ENCODE measurements at places on chromosomes 2 and 18.

DNA sequence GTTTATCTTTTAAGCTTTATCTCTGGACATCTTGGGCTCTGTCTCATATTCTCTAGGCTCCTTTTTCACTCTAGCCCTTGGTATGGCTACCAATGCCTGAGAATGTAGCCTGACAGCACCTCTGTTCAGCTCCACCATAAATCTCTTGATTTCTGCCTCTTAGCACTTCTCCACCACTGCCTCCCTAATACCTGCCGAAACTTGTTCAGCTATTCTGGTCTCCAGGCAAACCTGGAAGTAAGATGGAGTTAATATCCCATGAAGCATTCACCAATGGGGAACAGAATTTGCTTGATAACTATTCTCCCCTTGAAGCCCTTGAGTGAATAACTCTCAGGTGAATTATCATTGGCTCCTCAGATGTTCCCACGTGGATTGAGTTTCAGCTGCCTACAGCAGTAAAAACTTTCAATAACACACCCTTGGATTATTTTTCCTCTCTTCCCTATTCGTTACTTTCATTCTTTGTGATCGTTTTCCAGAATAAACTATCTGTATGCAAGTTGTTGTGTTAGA, 145.6 kb downstream of the EVA1A start:
- ATAC-seq = no peak

DNA sequence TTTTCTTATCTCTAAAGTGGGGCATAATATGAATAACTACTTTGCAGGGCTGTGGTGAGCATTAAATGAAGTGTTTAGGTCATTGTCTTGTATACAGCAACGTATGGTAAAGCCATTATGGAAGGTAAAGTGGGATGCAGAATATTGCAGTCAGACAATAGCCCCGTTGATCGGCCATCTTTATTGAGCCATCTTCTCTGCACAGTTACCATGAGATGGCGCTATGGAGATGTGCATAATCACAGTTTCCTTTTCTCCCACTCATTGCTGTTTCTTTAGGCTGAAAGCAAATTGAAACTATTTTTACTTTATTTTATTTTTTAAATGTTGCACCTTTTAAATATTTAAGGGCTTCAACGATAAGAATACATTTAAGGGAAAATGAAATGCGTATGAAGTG, 108.9 kb downstream of the THSD7B start:
- no peak for ATAC-seq

DNA sequence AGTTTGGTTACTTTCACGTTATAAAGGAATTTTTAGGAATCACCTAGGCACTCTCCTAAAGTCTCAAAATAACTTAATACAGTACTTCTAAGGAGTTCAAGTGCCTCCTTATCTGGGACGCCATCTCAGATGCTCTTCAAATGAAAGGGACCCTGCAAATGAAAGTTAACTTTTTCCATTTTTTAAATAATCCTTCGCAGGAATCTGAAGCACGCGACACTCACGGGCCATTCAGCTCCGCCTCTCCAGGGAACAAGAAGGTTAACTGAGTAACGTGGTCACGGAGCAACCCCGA, 537 bp upstream of the ZC3H15 start:
- ATAC-seq = no peak

DNA sequence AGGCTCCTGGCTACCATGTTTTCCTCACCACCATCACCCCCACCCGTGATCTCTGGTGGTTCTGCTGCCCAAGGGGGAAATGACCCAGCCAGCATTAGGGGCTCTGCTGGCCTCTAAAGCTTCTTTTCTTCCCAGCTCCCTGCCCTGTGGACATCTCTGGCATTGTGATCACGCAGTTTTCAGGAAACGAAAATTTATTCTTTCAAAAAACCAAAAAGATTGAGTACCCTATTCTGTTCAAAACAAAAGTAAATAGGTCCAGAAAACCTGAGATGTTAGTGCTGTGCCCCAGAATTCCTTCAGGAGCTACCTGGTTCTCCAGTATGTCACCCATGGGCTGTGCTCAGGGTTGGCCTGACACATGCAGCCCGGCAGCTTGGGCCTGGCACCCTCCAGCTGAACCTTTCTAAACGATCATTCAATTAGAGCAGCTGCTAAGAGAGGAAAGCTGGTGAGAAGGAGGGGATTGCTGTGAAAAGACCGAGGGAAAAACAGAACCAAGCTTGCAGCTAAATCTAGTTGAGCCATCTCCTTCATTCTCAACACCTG, 157.5 kb downstream of the MGAT5 start:
- no peak for ATAC-seq

GRCh38 chr2:46854260-46854659, 61.3 kb downstream of the MCFD2 start:
- no peak for ATAC-seq

DNA sequence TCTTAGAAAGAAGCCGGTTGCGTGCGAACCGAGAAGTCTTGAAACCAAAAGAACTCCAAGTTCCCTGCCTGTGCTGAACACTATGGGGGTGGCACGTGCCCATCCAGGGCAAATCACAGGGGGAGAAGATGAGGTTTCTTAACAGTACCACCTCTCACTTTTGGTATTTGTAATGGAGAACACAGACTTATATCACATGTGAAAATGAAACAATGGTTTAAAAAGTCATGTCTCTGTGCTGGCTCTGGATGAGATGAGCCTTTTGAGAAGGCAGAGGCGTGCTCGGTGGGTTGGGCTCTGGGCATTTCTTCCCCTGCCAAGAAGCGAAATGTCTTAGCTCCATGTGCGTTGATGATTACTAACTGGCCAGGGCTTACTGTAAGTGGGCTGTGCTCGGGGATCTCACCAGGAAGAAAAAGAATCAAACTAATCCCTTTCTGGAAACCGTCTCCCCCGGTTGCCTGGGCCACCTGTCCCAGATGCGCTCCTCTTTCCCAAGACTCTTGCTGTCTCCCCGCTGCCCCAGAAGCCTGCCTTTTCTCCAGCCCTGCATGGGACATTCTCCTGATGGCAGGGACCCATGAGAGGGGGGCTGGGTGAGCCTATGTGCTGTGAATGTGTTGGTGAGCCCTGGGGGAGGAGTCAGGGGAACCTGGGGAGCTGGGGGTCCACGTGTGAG, 252.9 kb downstream of the PRKCE start:
- ATAC-seq = peak; percentile 78

DNA sequence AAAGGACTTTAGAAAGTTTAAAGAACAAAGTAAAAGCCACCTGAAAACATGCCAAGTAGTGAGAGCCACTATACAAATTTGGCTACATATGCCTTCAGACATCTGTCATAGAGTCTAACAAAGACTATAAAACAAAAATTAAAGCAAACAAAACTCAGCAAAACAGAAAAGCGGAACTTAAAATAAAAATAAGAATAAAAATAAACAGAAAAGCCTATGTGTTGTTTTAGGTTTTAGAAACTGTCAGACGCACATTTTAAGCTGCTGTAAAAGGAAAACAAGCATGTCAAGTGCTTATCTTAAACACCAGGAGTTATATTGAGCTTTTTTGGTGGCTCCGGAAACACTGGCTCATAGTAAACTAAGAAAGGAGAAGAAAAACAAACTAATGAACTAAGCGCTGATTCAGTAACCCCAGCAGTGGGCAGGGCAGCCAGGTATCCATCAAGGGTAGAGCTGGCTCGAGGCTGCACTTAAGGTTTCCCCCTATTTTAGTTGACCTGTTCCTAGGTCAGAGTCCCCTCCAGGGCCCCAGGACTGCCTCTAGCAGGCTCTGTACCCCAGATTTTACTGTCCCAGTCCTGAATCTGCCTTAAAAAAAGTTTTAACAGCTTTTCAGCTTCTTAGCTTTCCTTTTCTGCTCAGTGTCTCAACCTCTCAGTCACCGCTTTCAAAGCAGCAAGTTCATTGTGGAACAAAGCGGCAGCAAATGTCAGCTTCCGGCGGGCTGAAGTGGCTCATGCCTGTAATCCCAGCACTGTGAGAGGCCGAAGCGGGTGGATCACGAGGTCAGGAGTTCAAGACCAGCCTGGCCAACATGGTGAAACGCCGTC, 15.4 kb upstream of the RMC1 start:
- peak; percentile 92 for ATAC-seq

- no peak for ATAC-seq
Measured at GRCh38 chr2:217124050-217124449, 264.2 kb upstream of the TNP1 start.

- ATAC-seq = no peak
Measured at GRCh38 chr2:232931636-232932035, 61.6 kb downstream of the SNORC start.

GRCh38 chr18:7657050-7657449, 89.9 kb downstream of the PTPRM start:
- no peak for ATAC-seq

DNA sequence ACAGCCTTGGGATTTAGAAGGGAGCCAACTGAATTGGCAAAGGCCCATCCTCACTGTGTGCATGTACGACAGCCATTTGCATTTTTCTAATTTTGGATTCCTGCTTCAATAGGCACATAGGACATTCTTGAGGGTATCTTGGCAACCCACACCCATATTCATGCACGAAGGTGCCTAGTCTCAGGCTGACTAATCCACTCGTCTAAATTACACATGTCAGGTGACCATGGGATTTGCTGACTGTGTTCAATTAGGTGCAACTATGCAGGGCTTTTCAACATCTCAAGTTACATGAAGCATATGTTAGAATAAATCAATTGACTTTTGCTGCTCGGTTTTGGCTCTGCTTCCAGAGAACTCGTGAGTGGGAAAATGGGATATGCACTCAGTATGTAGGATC, 249.7 kb downstream of the SP3 start:
- no peak for ATAC-seq

GRCh38 chr2:63861220-63861822, 19.6 kb downstream of the UGP2 start:
- peak; percentile 57 for ATAC-seq

GRCh38 chr2:46296840-46297545, at the start of gene EPAS1:
TSS of gene EPAS1 (plus strand) at chr2:46297407. CDS start at chr2:46297912, 505 bp downstream.
- ATAC-seq = peak; percentile 95

GRCh38 chr2:195214072-195214471, 443.0 kb upstream of the SLC39A10 start:
- ATAC-seq = no peak

DNA sequence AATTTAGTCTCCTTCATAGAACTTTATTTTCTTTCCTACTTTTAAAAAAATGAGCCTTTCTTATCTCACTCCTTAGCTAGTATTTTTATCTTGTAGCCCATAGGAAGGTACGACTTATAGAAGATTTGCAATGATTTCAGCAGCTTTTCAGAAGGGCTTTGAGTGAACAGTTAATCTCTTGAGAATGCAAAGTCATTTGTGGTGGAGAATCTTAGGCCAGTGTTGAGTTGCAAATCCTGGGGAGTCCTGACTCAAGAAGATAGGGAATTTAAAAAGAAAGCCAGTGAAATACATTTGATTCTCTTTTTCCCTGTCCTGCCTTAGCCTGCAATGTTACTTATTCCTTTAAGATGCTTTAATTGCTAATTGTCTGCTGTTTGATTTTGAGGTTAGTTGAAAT, 33.6 kb downstream of the LYPD6 start:
- no peak for ATAC-seq

GRCh38 chr18:22253676-22254075, 84.3 kb downstream of the GATA6 start:
- no peak for ATAC-seq

- ATAC-seq = no peak
Measured at GRCh38 chr2:27027211-27027651, 5.5 kb upstream of the TMEM214 start.

DNA sequence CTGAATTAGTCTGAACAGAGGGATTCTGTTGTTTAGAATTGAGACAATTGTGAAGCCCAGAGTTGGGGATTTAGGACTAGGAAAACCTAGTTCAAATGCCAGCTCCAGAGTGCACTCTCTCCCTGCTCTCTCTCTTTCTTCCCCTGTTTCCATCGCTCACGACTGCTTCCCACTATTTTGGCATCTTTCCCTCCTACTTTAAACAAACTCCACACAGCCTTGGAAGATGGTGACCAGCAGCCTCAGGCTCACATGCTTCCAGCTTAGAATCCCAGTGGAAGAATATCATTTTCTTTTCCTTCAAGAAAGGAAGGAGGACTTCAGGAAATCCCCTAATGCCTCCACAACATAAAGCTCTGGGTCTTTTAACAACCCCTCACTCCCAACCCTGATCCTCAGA, 6.1 kb upstream of the DNMT3A start:
- no peak for ATAC-seq

GRCh38 chr18:32730620-32731091, 42.2 kb downstream of the KLHL14 start:
- peak; percentile 88 for ATAC-seq

DNA sequence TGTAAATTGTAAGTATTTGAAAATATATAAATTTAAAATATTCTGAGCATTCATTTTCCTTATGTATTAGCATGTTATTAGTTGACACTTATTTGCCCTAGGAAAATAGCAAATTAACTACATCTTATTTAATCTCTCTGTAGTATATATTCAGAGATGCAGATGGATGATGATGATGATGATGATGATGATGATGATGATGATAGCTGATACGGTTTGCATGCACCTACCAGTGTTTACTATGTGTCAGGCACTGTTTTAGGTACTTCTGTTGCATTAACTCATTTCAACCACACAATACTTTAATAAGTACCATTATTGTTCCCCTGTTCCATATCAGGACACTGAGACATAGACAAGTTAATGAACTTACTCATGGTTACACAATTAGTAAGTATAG, 191.4 kb upstream of the BOD1L2 start:
- no peak for ATAC-seq

DNA sequence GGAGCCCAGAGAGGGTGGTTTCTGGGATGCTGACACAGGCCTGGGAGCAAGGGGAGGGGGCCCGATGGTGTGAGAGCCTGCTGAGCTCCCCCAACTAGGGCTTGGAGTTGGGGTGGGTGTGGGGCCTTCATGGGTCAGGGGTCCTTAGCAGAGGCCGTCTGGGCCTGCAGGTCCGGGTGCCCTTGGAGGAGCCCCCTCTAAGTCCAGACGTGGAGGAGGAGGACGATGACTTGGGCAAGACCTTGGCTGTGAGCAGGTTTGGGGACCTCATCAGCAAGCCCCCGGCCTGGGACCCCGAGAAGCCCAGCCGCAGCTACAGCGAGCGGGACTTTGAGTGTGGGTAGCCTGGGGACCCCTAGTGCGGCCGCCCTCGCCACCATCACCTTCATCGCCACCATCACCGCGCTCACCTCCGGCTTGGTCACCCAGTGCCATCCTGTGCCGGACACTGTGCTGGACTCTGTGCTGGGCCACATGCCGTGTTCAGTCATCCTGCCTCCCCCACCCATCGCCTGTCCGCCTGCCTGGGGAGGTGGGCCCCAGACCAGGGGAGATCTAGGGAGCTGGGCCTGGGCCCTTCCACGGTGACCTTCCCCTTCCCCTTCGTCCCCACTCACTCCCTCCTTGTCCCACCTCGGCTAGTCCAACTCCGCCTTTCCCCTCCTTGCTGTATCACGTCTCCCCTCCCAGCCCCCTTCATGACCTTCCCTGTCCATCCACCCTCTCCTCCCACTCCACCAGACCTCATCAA, 980 bp downstream of the SLC4A3 start:
- no peak for ATAC-seq

GRCh38 chr2:179913809-179914208, 52.4 kb upstream of the ZNF385B start:
- ATAC-seq = no peak

- ATAC-seq = no peak
Measured at GRCh38 chr2:145652036-145652435, 1132.1 kb upstream of the ZEB2 start.

All from stimulated activated memory B cell treated with anti-CD40 and anti-IgM and Interleukin-4, amounts not matched to agents 10 μg/mL and 1 μg/mL and 100 μg/mL, for 72 hours (primary cell).